ENCODE measurements at places on chromosomes 6 and 20.

GRCh38 chr20:3935956-3936340, 46.8 kb downstream of the PANK2 start:
- ATAC-seq = no peak

- ATAC-seq = no peak
Measured at GRCh38 chr6:435441-436307, 44.1 kb downstream of the IRF4 start.

- no peak for ATAC-seq
Measured at GRCh38 chr6:129393654-129394053, 316.3 kb downstream of the ARHGAP18 start.

DNA sequence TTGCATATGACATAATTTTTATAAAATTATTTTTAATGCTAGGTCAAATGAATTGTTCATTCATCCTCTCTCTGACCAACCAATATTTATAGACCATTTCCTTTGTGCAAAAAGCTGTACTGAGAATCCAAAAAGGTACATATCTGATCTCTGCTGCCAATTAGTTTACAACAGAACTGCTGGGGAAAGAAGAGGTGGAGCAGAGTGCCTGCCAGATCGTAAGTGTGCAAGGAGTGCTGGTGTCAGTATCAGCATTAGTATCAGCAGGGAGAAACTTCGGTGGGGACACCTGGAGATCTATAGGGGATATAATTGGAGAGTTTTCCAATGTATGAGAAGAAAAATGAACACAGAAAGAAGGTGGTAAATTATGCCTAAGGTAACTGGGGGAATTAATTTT, 63.3 kb upstream of the ASF1A start:
- no peak for ATAC-seq

DNA sequence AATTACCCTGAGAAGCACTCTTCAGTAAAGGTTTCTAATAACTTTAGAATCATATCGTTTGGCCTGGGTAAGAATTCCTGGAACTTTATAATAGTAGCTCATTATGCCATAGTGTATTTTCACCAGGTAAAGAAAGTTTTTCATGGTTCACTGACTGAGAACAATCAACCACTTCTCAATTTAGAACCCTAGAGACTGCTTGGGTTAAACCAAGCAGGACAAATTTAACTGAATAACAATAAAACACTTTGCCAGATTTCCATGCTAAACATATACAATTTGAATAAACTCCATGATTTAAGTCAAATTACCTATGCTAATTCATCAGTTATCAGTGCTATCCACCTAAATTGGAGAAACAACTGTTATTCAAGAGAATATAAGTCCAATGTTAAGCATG, 99.4 kb downstream of the PLG start:
- ATAC-seq = no peak

GRCh38 chr6:31662124-31662723, 1.6 kb upstream of the C6orf47 start:
- no peak for ATAC-seq

DNA sequence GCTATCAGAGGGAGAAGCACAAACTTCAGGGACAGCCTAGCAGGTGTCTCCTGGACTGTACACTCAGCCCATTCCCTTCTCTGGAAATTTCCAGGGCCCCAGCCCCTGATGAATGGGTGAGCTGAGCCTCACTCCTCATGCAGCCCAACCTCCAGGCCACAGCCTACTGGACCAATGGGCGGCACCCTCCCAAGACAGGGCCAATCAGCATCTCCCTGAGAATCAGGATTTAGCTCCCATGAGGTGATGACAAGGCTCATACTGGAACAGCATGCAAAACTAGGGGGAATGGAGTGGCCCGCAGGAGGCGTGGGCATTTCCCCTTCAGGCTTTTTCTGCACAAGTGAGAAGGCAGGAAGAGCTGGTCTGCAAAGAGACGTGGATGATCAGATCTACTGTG, 29.0 kb downstream of the NFATC2 start:
- ATAC-seq = no peak

All from SK-N-SH treated with all-trans-retinoic acid at 6 μM for 48 hours (cell line).